ENCODE measurements at places on chromosomes 7 and 10.

GRCh38 chr10:22630234-22631174 is 83.9 kb downstream of the PIP4K2A start:
- DNase-seq = peak; percentile 30

DNA sequence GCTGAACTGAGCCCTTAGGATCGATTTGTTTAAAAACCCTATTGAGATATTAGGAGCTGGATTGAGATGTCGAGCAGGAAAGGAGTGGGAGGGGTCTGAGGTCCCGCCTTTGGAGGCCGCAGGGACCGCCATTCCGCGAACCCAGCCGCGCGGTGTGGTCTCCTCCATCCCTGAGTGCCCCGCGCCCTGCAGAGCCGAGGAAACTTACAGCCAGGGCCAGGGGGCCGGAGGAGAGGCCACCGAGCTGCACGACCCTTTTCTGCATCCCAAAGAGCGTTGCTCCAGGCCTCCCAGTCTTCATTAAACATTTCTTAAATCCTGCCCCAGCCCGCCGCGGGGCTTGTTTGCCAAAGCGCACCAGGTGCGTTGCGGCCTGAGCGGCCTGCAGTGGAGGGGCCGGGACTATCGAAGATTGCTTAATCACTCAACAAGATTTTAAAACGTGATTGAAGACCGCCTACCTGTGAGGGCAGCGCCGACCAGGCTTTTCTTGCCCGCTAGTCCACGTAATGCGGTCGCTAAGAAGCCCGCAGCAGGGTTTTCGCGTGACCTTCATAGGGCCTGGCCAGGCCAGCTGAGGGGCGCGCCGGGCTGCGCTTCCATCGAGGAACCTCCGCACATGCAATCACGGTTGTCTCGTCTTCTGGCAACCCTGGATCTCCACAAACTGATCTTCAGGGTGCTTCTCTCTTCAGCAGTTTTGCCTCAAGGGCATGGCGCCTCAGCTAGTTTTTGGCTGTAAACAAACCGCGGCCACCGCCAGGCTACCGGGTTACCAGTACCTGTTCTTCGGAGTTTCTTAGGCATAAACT is 2.0 kb upstream of the CTBP2 start:
- no peak for DNase-seq

- DNase-seq = no peak
These were observed 318.3 kb downstream of the MDFIC start for GRCh38 chr7:115240242-115240641.

DNA sequence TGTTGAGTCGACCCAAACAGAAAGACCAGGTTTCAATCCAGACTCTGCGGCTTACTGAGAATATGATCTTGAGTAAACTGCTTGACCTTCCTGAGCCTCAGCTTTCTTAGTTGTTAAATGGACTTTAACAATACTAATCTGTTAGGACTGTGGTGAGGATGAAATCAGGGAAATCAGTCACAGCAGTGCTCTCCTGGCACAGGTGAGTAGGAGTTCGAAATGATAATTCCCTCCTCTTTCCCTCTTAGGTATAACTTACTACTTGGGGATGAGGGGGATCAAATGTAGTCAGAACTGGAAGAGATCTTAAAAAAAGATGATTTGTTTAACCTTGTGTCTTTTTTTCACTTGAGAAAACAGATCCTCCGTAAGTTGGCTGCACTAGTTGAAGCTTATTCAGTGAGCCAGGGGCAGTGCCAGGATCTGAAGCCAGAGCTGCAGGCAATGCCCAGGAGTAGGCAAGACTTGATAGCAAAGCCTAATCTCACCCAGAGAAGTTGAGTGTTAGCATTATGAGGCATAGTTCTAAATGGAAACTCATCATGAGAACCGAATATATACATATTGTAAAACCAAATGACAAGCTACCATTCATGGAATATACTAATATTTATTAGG is 1.8 kb upstream of the MAGI2 start:
- DNase-seq = no peak

GRCh38 chr10:3702569-3702968 is 82.4 kb downstream of the KLF6 start:
- no peak for DNase-seq

- DNase-seq = no peak
These were observed 332.5 kb downstream of the ZWINT start for GRCh38 chr10:56028298-56029132.

DNA sequence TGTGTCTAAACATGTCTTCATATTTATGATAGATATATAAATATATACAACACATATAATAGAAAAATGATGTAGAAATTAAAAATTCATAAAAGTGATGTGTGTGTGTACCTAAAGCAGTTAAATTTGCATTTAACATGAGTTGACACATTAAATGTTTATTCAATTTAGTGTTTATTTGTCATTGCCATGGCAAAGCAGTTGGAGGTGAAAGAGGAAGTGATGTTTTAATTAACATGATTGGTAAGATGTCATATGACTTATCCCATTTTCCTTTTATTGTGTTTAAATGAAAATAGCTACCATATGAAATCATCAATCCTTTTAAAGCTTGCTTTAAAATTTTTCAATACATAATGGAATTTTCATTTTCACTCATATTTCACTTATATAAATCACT is 452.6 kb downstream of the SUGCT start:
- DNase-seq = no peak

GRCh38 chr7:81331061-81332018 is 412.5 kb upstream of the SEMA3C start:
- DNase-seq = peak; percentile 14

DNA sequence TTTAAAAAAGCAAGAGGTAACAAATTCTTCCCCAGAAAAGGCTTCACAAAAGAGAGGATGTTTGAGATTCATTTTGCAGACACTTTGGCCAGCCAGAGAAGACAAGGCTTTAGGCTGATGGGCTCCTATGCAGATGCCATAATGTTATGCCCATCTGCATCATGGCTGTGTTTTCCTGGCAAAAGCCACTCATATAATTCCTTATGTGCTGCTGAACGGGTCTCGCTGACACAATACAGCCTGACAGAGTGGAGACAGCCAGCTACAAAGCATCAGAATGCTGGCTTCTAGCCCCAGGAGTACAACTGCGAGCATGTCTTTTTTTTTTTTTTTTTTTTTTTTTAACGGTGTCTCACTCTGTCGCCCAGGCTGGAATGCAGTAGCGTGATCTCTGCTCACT is 1157.4 kb upstream of the AUTS2 start:
- DNase-seq = no peak

- no peak for DNase-seq
These were observed 420.9 kb upstream of the GRM3 start for GRCh38 chr7:86222806-86223205.

GRCh38 chr7:121298831-121299239 is 30.0 kb upstream of the WNT16 start:
- no peak for DNase-seq

- no peak for DNase-seq
These were observed 237.4 kb upstream of the AOAH start for GRCh38 chr7:36961693-36962092.

GRCh38 chr7:126403040-126403439 is 849.7 kb downstream of the GRM8 start:
- no peak for DNase-seq

DNA sequence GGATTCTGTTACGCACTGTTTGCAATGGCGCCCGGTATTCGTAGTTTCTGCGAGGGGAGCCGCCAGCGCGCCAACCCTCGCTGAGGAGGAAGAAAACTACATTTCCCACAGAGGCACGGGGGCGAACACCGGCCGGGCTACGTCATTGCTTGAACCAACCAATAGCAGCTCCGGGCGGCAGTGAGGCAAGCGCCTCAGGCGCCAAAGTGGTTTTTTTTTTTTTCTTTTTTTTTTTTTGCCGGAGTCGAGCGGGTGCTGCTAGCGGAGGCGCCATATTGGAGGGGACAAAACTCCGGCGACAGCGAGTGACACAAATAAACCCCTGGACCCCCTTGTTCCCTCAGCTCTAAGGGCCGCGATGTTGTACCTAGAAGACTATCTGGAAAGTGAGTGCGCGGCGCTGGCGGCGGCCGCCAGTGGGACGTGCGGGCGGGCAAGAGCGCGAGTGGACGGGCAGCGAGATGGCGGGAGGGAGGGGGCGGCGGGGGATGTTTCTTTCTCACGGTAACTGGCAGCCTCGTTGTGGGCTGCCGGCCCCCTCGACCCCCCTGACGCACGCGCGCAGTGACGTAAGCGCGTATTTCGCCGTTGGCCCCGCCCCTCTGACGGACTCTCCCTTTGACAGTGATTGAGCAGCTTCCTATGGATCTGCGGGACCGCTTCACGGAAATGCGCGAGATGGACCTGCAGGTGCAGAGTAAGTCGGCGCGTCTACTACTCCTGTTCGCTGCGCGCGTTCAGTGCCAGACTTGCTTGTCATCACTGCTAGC is at the start of gene ING3:
TSS of gene ING3 (plus strand) at position 239 of the 770 bp plus-strand sequence. CDS start at position 359, 120 bp downstream.
- peak; percentile 94 for DNase-seq

GRCh38 chr7:116591202-116592040 is 66.6 kb downstream of the CAV1 start:
- DNase-seq = no peak

DNA sequence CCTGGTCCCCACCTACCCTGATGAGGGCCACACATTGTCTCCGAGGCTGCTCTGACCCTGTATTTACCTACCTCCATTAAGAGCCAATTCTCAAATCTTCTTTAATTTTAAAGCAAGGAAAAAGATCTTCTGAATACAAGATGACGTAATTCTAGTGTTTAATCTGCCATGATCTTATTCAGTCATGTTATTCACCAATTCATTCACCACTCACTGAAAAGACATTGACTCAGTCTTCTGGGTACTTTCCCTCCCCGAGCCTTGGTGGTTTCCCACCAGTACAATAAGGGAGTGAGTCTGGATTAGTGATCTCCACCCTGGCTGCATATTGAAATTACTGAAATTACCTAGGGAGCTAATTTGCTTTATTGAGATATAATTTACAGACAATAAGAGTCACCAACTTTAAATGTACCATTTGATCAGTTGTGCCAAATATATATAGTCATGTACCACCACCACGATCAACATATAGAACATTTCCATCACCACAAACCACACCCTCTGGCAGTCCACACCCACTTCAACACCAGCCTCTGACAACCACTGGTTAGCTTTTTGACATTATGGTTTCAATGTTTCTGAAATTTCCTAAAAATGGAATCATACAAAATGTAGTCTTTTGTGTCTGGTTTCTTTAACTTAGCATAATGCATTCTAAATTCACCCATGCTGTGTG is 117.5 kb upstream of the UNC5B start:
- no peak for DNase-seq

DNA sequence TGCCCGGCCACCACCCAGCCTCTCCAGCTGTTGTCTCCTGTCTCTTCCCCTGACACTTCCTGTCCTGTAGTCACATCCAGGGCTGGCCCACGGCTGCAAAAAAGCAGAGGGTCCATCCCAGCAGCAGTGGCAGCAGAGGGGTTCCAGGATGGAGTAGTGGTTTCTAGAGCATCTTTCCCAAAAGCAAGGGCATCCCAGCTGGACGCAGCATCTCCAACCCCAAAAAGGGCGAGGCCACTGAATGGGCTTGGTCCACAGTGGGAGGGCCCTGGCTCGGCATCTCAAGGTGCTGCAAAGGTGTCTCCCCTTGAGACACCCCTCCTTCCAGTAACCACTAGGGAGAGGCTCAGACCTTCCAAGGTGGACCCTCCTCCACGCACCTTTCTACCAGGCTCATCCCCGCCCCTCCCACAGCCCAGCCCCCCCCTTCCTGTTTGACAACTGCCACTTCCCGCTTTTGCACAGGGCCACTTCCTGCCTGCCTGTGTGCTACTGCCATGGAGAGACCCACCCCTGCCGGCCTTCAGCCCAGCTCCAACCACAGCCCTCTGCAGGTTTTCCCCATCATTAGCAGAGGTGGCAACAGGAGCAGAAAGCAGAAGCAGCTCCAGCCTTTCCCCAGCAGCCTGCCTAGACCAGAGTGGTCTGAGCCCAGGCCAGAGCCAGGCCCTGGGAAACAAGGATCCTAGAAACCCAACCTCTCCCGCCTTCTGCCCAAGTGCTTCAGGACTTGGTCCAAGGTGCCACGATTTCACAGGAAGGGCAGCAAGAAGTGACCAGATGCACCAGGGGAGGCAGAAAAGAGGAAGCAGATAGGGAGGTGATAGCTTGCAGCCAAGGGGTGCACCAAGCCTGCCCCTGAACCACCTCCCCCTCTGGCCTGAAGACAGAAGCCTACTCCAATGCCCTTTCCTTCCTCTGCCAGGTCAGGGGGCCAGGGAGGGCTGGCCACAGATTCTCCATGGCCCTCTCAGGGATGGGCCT is 8.6 kb downstream of the CAMK2G start:
- DNase-seq = no peak

DNA sequence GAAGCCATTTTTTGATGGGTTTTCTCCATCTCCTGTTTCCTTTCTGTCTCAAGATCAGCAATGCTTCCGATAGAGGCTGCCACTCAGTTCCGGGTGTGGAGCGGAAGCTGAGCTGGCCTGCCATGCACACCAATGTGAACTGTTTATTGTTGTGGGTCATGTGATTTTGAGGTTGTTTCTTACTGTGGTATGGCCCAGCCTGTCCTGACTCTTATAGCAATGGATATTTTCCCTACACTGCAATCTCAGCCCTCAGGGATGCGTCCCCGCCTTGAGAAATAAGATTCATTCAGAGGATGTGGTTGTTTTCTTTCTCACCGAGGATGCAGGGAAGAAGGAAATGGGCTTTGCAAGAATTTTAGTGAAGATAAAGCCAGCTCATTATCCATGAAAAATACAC is 134.7 kb downstream of the PFKFB3 start:
- no peak for DNase-seq

DNA sequence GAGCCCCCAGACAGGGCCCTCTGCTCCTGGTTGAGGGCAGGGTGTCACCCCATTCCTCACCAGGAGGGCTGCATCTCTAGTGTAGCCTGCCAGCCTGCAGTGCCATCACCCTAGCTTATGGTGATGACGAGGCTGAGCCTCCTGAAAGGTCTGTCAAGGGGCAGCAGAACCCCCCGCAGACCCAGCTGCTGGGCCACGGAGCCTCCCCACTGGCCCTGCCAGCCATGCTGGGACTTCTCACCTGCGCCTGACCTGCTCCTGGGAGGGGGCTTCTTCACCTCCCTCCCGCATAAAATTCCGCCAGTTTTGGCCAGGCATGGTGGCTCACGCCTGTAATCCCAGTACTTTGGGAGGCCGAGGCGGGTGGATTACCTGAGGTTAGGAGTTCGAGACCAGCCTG is 40.4 kb upstream of the RASGEF1A start:
- DNase-seq = no peak

All from AG08396 (cell line).